ENCODE measurements at places on chromosomes 16 and 17.

DNA sequence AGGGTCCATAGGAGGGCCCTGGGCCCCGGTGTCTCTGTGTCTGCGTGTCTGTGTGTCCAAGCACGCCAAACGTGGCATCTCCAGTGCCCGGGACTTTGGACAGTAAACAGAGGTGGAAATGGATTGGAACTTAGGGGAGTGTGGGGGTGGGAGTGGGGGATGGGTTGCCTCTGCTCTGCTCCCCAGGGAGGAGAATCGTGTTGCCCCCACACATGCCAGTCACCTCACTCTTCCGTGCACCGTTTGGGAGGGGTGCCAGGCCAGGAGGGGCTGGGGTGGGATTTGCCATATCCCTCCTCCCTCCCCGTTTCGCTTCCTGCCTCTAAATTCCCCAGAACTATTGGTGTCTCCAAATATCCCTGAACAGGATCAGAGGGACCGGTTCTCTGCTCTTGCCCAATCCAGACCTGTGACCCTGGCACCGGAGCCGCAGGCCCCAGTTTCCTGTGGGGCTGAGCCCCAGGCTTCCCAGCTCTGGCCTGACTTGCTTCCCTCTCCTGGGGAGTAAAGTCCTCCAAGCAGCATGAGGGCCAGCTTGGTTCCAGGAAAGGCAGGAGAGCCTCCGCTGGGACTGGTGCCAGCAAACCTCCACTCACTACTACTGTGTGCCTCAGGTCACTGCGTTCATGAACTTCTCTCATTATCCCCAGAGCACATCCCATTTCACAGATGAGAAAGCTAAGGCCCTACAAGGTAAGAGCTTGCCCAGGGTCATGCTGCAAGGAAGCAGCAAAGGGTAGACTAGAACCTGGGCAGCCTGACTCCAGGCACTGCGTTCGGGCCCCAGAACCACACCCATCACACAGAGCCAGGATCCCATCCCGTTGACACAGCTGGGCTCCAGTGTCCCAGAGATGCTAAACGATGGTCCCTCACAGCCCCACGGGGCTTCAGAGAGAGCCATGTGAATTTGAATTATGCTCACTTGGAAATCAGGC lies at the start of gene ASGR1:
Gene ASGR1, minus strand, starts transcription at position 54 of the 938 bp plus-strand sequence. CDS start 807 bp downstream, outside the sequence.
- DNase-seq: no peak

DNA sequence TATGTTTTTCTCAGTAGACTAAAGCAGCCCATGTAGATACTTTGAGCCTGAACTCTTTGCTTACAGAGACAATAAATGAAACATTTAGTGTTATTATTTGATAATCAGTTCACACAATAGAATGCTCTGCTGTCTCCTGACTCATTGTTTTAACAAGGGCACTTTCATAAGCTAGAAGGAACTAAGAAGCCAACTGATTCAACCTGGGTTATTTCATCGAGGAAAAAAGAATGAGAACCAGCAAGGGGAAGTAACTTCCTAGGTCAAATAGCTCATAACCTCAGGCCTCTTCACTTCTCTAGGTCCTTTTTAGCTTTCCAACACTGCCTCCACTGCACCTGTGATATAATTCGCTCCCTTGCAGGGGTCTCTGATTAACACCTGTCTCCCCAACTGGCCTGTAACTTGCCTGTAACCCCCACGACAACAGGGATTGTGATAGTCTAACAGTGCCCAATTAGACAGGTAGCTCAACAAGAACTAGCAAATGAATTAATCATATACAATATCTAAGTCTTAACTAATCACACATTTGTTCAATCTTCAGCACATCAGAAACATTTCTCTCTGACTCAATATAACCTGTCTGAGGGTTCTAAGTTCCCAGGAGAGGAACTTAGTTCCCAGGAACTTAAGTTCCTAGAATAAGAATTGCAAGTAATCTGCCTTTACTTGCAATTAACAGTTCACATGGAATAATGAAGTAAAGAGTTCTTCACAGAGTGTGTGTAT lies 34.8 kb downstream of the RFFL start:
- no peak for DNase-seq

GRCh38 chr17:29764748-29765147 lies 142.0 kb upstream of the CORO6 start:
- no peak for DNase-seq

GRCh38 chr16:12113523-12114345 lies 137.2 kb downstream of the SNX29 start:
- no peak for DNase-seq

GRCh38 chr16:76837872-76838271 lies 353.1 kb upstream of the MON1B start:
- no peak for DNase-seq

GRCh38 chr16:59971264-59971663 lies 1237.1 kb upstream of the GOT2 start:
- no peak for DNase-seq

GRCh38 chr16:1650131-1650530 lies 27.9 kb upstream of the JPT2 start:
- DNase-seq: no peak

DNA sequence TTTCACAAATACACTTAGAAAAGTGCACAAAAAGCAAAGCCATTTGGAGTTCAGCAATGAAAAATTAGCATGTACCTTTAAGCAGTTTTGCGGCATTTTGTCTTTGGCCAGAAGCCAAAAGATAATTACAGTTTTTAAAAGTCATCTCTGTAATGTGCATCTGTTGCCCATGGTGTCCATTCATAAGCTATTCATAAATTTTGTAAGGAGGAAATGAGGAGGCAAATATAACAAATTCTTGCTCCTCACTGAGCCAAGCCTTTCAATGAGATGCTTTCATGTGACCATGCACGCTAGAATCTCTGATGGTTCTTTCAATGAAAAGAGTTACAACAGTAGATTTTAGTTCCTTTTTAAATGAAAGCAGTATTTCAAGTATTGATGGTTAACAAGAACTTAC lies 247.1 kb upstream of the MON1B start:
- DNase-seq: no peak

- DNase-seq: peak; percentile 43
Measured at GRCh38 chr17:46942441-46943217, 19.7 kb downstream of the GOSR2 start.

- DNase-seq: no peak
Measured at GRCh38 chr17:17149520-17150447, 56.3 kb downstream of the PLD6 start.

GRCh38 chr17:17539591-17539990 lies 43.4 kb upstream of the RASD1 start:
- no peak for DNase-seq

GRCh38 chr17:65920996-65921395 lies 270.9 kb downstream of the CEP112 start:
- no peak for DNase-seq

- DNase-seq: no peak
Measured at GRCh38 chr17:5873781-5874180, 196.4 kb upstream of the WSCD1 start.

DNA sequence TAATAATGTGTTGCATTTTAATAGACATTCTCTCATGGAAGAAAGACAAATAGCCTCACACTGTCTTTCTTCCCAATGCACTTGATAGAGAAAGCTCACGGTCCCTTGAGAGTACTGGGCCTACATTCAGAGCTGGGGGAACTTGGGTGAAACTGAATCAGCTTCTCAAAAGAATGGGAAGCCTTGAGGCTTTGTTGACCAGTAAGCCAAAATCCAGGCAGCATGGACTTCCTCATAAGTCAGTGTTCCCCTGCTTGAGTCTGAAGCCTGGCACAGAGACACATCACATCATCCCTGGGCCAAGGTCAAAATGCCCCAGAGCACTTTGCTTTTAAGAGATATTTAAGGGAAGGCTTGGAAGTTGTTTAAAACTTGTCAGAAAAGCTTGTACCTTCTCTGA lies 302.2 kb upstream of the SALL1 start:
- DNase-seq: no peak

- peak; percentile 69 for DNase-seq
Measured at GRCh38 chr17:43906951-43907424, 348 bp downstream of the MPP2 start.

DNA sequence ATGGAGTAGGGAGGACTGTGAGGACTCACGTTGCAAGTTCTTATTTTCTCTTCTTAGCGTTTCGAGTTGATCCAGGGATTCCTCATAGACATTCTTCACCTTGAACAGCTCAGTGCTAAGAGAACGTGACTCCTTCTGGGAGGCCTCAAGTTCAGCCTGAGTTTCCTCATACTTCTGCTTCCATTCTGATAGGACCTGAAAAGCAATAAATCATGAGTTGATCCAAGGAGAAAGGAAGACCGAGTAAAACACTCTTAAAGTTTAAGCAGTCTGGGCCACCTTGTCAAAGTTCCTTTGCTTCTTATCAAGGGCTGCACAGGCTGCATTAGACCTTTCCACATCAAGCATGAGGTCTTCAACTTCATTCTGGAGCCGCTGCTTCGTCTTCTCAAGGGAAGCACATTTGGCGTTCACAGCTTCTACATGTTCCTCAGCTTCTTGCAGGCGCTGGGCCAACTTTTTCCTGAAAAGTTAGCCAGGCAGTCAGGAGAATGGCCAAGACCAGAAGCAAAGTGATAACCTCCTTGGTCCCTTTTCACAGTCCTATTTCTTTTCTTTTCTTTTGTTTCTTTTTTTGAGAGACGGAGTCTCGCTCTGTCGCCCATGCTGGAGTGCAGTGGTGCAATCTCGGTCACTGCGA lies 23.8 kb upstream of the MYH13 start:
- DNase-seq: no peak

DNA sequence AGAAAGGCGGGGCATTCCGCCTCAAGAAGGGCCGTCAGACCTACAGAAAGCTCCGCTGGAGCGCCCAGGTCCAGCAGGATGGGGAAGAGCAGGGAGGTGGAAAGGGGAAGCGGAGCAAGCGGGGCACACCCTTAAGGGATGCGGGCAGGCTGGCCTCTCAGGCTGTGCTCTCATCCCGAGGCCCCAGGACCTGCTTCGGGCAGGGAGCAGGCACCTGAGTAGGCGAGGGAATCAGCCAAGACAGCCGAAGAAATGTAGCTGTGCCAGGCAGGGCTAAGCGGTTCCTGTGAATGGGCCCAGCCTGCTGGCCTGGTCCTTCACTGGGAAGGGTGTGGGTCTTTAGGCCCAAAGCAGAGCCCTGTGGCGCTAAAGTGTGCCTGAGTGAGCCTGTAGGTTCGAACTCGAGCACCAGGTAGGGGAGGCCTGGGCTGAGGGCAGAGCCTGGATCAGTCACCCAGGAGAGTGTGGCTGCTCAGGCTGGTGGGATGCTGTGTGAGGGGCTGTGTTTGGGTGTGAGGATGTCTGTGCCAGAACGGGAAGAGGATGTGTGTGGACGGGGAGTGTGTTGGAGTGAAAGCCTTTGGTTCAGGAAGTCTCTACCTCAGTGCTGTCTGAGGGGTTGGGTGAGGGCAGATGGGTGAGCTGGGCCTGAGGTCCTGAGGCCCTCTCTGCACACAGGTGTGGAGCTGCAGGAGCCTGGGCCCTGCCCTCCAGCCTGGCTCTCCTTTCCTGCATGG lies 3.3 kb downstream of the TBX4 start:
- DNase-seq: no peak

- no peak for DNase-seq
Measured at GRCh38 chr16:20410121-20410723, 888 bp downstream of the ACSM5 start.

DNA sequence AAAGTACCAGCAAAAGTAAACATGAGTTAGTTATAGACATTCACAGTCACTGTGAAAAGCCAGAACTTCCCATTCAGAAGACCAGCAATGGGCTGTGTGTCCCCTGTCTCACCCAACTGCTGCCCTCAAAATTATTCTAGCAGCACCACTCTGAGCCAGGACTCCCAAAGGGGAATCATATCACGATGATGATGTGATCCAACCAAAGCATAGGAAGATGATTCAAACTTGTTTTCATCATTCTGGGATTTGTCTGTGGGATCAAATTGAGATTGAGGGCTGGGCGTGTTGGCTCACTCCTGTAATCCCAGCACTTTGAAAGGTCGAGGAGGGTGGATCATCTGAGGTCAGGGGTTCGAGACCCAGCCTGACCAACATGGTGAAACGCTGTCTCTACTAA lies 6.4 kb upstream of the NAT9 start:
- DNase-seq: no peak

DNA sequence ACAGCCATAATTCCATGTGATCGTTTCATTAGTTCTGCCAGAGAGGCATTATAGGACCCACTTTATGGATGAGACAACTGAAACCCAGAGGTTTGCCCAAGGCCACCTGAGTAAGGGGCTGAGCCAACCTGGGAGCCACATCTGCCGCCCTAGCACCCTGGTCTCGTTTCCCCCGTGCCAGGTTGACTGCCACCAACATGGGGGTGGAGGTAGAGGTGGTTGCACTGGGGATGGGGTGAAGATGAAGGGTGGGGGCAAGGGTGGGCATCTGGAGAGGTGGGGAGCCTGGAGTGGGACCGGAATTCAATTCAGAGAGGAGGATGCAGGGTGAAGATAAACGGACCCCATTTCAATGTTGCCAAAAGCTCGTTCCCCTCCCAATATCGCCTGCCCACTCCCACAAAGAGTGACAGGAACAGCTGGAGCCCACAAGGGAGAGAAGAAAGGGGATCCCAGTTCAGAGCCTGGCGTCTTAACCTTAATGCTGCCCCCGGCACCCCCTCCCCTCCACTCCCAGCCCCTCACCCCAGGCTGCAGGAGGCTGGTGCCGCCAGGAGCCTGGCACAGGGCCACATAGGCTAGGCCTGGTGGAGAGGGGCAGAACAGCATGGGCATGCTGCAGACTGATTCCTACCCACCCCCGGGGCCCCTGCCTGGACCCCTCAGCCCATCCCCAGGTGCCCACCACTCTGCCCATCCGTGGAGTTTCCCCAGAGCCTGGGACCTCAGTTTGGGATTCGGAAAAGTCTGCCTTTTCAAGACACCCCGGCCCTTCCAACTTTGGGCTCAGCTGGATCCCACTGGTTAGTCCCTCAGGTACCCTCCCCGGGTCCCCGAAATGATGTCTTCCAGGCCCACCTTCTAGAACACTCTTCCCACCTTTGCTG lies 29.6 kb downstream of the NGFR start:
- DNase-seq: no peak

GRCh38 chr17:27247071-27247957 lies 46.6 kb upstream of the WSB1 start:
- no peak for DNase-seq

DNA sequence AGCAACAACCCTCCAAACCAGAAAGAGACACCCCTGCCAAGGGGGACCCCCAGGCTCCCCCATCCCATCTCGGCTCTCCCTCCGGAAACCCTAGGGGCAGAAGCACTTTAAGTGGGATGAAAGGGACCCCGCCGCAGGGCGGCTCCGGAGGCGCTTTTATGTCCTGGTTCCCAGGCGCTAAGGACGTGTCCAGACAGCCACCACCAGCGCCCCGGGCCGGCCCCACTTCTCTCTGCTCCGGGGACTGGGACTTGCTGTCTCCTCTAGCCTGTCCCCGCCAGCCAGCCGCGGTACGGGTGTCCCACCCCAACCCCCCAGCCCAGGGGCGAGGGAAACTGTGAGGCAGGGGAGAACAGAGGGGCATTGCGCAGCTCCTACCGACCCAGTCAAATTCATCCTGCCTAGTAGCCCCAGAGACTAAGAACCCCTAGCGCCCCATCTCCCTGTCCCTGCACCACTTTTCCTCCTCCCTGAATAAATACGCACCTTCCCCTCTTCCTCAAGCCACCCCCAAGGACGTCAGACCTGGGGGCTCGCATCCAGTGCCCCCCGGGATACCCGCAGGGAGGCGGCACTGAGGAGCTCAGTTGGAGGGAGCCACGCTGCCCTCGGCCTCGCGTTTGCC lies 4.1 kb downstream of the SP6 start:
- DNase-seq: no peak

GRCh38 chr16:10938796-10939648 lies 3.2 kb downstream of the DEXI start:
- no peak for DNase-seq

All from substantia nigra (tissue), 51 donors.